ENCODE measurements at places on chromosomes 1 and 21.

GRCh38 chr21:44427241-44428120 lies 27.8 kb upstream of the LRRC3 start:
- no peak for DNase-seq

DNA sequence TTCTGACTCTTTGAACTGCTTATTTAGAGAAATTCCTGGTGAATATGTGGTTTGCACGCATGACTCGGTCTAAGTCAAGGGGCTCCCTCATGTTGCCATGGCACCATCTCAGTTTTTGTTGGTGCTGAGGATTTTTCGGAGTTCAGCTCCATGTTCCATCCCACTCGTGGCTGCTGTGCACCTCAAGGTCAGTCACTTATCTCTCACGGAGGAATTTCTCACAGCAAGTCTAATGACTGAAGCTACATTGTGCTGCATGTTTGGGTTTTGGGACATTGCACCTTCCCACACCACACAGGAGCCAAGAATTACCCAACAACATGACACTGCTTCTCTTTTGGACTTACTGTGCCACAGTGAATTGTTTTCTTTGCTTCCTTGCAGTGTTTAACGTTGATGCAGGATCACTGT lies 269.9 kb downstream of the NCAM2 start:
- no peak for DNase-seq

DNA sequence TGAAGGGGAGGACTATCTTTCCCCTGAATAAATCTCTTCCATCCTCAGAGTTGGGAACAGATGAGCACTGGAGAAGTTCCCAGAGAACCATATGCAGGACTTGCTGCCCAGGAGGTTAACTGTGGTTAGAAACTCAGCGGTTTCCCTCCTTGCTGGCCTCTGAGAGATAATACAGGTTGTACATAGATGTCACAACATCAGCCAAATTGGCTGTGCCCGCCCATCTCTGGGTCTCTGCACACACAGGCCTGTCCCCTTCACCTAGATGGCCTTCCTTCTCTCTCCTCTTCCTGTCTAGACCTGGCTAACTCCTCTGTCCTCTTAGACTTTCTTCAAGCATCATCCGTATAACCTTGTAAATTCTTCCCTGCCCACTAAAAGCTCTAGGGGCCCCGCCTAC lies 5.7 kb downstream of the RGS5 start:
- DNase-seq, result no peak

DNA sequence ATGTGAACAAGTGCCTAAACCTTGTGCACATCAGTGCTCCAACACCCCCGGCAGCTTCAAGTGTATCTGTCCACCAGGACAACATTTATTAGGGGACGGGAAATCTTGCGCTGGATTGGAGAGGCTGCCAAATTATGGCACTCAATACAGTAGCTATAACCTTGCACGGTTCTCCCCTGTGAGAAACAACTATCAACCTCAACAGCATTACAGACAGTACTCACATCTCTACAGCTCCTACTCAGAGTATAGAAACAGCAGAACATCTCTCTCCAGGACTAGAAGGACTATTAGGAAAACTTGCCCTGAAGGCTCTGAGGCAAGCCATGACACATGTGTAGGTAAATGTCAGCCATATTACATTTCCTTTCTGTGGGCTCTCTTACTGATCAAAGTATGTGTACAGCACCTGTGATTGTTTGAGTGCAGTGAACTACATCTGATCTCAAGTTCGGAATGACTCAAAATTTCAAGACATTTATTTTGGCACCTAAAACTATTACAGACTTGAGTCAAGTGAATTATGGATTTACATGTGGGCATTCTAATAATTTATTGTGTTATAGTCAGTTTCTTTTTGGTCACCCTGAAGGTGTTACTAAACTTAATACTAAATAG lies 196.5 kb downstream of the TPR start:
- DNase-seq, result no peak

DNA sequence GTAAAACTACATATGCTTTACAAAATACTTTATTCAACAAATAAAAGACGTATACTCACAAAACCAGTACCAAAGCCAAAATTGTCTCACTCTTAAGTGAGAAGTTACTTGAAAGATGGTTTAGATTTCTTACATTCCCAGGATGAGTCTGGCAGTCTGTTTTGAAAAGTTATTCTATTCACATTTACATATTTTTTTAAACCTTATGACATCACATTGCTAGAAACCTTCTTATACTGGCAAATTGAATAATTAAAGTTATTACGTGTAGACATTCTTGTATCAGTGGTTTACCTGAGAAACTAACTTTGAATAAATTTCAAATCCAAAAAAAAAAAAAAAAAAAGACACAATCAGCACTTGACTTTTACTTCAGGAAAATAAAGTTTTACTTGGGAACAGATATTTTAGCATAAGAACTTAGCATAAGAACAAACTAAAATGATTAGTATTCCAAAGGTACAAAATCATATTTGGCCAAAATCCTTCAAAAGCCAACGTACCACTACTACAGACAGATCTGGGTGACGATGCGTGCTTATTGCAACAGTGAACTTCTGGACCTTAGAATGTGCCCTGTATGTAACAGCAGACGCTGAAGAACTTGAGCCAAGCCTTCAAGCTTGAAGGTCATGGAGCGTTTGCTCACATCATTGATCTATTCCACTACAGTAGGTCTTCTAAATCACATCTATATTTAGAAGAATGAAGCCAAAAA lies 2.5 kb downstream of the CDC42BPA start:
- DNase-seq, result no peak

GRCh38 chr1:94634977-94635416 lies 93.4 kb upstream of the F3 start:
- DNase-seq, result no peak

- DNase-seq, result no peak
Observed at GRCh38 chr1:46183926-46184557, 7.8 kb upstream of the P3R3URF start.

DNA sequence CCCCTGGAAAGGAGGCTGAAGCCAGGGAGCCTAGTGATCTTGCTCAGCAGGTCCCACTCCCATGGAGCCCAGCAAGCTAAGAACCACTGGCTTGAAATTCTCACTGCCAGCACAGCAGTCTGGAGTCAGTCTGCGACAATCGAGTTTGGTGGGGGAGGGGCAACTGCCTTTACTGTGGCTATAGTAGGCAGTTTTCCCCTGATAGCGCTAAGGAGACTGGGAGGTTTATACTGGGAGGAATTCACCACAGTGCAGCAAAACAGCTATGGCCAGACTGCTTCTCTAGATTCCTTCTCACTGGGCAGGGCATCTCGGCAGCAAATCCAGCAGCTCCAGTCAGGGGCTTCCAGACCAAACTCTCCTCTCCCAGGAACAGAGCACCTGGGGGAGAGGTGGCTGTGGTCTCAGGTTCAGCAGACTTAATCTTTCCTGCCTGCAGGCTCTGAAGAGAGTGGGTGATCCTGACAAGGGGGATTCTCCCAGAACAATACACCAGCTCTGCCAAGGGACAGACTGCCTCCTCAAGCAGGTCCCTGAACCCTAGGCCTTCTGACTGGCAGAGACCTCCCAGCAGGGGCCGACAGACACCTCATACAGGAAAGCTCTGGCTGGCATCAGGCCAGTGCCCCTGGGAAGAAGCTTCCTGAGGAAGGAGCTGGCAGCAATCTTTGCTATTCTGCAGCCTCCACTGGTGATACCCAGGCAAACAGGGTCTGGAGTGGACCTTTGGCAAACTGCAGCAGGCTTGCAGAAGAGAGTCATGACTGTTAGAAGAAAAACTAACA lies 548.5 kb upstream of the NEGR1 start:
- no peak for DNase-seq

- no peak for DNase-seq
Observed at GRCh38 chr1:55718758-55719671, 503.9 kb upstream of the USP24 start.

GRCh38 chr1:172699111-172699510 lies 40.2 kb downstream of the FASLG start:
- DNase-seq, result no peak

DNA sequence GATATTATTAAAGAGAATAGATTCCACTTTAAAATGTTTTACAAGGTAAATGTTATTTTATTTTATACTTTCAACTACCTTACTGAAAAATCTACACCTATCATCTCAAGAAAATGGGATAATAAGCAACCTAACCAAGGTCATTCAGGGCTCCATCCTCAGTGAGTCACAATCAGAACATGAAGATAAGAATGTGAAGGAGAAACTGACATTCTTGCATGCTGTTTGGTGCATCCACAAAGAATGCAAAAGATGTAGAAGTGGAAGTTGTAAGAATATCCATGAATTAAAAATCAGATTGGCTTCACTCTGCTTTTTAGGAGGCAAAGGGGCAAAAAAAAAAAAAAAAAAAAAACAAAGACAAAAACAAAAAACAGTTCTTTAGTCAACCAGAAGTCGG lies 6.5 kb downstream of the WARS2 start:
- DNase-seq, result no peak

- DNase-seq, result no peak
Observed at GRCh38 chr1:14910984-14911721, 242.4 kb upstream of the TMEM51 start.

DNA sequence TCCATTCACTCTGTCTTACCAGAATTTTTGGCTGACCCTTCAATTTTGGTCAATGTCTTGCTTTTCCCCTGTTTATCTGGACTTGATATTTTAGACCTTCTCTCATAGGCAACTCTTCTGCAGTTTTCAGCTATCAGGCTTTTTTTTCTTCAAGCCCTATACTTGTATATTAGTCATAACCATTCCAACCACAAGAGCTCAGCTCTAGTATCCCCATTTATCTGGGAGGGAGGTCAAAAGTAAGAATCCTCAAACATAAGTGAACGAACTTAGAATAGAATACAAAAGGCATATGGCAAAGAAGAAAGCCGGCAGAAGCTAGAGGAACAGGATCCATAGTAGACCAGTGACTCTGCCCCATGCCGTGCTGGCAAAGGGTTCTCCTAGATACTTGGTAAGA lies 45.9 kb upstream of the TNFSF4 start:
- no peak for DNase-seq

DNA sequence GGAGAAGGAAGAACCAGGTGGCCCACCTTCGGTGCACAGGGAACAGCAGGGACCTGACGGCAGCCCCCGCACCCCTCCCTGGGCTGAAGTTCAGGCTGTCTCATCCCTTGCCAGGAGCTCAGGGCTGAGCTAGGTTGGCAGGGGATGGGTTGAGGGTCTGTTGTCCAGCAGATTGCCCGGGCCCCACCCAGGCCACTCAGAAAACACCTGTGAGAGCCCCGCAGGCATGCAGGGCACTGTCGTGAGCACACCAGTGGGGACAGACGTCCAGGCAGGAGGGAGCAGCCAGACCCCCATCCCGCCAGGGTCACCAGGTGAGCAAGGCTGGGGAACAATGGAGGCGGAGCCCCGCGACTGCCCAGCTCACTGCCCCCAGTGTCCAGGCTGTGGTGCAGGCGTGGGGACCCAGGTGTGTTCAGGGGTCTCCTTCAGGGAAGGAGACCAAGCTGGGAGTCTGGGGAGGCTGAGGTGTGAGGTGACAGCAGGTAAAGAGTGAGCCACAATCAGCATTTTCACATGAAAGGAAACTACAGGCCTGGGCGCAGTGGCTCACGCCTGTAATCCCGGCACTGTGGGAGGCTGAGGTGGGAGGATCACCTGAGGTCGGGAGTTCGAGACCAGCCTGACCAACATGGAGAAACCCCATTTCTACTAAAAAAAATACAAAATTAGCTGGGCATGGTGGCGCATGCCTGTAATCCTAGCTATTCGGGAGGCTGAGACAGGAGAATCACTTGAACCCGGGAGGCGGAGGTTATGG lies 9.4 kb upstream of the SAMD11 start:
- no peak for DNase-seq

DNA sequence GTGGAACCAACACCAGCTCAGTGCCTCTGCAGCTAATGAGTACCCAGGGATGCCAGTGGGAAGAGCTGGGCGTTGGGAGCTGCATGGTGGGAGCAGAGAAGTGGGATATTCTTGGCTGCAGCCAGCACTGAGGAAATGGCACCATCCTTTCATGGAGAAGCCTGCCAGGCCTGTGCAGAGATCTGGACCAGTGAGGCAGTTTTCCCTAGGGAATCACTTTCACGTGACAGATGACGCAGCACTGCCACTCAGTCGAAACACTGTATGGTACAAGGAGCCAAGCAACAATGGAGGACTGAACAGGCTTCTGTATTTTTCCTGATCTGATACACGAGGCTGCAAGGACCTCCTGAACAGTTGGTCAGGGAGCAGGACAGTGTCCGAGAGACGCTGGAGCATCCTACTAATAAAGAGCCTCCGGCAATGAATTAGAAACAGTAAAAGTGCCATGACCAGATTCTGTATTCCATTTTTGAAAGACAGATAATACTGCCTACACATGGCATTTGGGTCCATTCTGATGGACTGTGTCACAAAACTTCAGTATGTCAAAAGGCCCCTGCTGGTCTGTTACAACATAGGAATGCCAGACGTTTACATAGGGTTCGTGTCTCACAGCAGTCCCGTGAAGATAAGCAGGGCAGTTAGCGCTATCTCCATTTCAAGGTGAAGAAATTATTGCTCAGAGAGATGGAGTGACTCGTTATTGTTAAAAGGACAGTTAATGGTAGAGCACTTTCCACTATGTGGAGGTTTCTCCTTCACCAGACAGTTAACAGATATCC lies 44.0 kb upstream of the LMO4 start:
- DNase-seq, result no peak

- DNase-seq, result no peak
Observed at GRCh38 chr1:239418681-239419080, 32.3 kb downstream of the CHRM3 start.

DNA sequence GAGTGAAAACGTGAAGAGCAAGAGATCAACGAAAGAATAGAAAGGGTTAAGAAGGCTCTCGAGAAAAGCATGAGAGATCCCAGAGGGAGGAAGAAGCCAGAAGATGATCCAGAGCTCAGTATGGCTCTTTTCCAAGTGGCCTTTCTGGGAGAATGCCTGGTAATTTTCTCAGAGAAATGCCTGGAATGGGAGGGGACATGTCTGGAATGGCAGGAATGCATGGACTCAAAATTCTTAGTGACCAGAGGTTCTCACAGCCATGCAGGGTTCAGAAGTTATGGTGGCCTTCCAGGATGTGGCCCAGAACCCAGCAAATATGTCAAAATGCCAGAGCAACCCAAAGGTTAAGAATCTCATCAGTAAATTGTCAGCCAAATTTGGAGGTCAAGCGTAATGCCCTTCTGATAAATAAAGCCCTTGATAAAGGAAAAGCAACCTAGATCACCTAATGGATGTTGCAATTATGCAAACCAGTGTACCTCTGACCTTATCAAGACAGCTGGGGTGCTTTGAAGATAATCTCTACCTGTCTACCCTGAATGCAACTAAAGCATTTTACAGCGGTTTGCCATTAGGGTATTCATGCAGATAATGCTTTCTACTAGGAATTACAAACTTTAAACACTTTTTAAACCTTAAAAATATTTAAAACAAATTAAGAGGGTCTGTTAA lies 53.1 kb downstream of the NBPF6 start:
- no peak for DNase-seq

Data from NCI-H1930 (cell line).